ENCODE measurements at places on chromosomes 2 and 18.

DNA sequence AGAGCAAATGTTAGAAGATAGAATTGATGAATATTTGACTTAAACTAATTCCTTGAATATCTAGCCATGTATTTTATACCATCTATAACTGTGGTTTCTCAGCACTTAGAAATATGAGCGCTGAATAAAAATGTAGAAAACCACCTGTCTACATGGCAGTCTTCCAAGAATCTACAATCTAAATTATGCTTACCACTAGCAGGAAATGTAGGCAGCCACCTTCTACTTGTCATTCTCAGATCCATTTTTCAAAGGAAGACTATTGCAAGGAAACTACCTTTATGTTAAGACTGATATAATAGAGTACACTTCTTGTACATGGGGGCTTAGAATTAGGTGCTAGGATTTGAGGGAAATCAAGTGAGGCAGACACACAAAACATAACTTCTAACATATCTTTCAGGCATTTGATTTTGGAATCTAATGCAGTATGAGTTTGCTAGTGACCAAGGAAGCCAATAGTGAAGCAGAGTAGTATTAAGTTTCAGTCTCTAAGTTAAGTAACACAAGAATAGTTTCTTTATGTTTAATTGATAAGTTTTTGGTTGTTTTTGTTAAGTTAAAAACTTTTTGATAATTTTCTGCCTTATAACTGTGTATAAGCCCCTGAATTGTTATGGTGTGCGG, 175.9 kb upstream of the ITGA4 start:
- DNase-seq = no peak

- peak; percentile 17 for DNase-seq
Measured at GRCh38 chr2:190583507-190584337, 49.2 kb upstream of the NEMP2 start.

DNA sequence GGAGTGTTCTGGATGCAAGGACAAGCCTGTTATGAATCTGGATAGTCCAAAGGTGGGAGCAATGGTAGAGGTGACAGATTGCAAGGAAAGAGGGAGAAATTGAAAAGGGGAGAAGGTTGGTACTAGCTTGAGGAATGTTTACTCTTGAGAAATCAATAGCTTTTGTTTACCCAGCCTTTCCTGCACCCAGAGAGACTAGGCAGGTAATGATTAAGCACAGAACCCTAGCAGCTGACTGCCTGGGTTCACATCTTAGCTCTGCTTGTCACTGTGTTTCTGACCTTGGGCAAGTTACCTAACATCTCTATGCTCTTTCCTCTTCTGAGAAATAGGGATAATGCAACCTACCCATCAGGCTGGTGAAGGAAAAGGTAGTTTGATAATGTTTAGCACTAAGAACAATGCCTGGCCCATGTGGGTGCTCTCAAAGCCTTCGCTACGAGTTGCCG, 178.6 kb downstream of the MGAT5 start:
- DNase-seq = no peak

GRCh38 chr18:76730901-76731300, 91.5 kb upstream of the ZNF236 start:
- DNase-seq = no peak

- peak; percentile 28 for DNase-seq
Measured at GRCh38 chr2:9110893-9111569, 95.6 kb upstream of the ASAP2 start.
